Fibroblast of skin of right quadriceps (primary cell): ENCODE measurements at places on chromosomes 2 and 18.

- DNase-seq, result peak; percentile 87
Measured at GRCh38 chr2:122734766-122735424, 979.4 kb downstream of the TSN start.

DNA sequence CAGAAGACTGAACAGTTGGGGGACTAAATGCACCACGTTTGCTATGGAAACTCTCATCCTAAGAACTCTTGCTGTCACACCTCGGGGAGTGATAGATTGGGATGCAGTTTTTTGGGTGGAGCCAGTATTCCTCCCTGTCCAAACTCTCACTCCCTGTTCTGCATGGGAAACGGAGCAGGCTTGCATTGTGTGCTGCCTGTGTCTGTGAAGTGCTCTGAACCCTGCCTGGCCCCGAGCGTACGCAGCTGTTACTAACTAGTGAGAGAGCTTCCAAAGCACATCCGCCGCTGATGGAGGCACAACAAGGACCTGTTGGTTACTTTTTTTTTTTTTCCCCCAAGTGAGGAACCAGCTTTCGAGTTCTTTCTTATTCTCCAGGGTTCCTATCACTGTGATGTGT is 195.5 kb downstream of the ANAPC1 start:
- DNase-seq, result no peak

DNA sequence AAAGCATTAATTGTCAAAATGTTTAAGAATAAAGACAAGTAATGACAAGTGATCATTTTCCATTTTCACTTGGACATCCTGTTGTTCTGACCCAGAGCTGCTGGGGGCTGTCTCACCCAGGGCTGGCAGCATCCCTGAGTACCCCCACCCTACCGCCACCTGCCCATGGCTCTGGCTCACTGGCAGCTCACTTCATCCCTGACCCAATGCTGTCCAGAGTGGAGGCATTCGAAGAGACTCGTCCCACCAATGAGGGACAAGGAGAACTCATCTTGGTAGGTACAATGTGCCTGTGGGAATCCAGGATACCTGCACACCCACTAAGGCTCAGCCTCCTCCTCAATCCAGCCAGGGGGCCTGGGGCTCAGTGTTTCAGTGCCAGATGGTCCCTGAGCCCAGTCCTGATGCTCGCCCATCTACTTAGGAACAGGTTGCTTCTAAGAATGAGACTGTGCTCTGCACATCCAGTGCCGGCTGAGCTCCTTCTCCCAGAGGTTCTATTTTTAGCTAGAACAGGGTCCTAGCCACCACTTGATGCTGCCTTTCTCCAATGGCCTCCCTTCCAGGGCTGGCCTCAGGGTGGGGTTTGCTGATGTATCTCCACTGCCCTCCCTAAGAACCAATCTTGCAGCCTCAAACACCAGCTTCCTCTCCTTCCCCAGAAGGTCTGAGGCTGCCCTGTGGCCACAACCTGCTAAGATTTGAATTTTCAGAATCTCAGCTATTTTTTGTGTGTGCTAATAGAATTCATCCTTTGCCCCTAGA is 53.7 kb downstream of the ADD2 start:
- no peak for DNase-seq

- no peak for DNase-seq
Measured at GRCh38 chr2:217761645-217762277, 241.0 kb downstream of the TNS1 start.

DNA sequence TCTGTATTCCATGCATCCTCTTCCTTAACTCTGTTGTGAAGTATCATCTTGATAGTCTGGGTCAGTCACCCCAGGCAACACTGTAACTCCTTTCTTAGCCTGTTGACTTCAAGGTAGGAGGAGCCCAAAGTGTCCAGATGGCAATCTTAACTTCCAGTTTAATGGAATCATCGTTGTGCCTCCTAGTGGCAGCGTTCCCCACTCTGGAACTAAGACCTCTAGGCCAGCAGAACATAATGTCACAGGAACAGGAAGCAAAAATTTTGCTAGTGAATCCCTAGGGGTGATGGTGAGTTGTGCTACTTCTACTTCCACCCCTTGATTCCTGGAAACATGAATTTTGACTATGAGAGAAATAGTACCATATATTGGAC is 11.7 kb downstream of the SGPP2 start:
- no peak for DNase-seq

- no peak for DNase-seq
Measured at GRCh38 chr2:196142825-196143224, 28.6 kb downstream of the STK17B start.

DNA sequence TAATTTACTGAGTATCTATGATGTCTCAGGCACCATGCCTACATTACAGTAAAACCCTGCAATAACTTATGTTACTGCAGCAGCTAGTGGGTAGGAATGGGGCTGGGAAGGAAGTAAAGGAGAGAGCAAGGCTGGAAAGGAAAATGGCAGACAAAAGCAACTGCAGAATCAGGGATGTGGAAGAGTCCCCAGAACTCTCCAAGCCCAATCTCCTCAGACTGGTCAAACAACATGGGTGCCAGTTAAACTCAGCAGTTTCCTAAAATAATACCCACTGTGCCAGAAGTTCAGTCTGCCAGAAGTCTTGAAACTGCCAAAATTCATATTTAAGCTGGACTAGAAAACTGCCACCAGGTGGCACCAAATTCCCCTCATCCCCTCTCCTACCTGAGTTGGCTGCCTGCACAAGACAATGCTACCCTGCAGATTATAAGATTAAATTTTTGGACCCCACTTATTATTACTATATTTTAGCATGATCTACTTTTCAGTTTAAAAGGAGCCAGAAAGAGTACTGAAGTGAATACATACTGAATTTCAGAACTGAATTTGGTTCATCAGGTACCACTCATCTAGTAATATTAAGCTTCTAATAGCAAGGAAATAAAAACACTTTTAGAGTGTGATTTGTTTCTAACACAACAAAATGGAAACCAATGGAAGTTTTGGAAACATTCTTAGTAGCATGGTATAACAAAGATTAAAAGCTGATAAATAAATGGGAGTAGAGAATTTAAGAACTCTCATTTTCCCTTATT is 86.8 kb upstream of the DNER start:
- DNase-seq, result peak; percentile 38

- no peak for DNase-seq
Measured at GRCh38 chr18:34837769-34838272, 127.7 kb downstream of the DTNA start.

- DNase-seq, result peak; percentile 76
Measured at GRCh38 chr2:23452853-23453420, 68.0 kb downstream of the KLHL29 start.
